Left lobe of liver (tissue), 2 donors: ENCODE measurements at places on chromosomes 4 and X. TPM values are rescaled to one million over a fixed set of nuclear protein-coding genes. Genes with fewer than 3 reads are reported as not detected.

DNA sequence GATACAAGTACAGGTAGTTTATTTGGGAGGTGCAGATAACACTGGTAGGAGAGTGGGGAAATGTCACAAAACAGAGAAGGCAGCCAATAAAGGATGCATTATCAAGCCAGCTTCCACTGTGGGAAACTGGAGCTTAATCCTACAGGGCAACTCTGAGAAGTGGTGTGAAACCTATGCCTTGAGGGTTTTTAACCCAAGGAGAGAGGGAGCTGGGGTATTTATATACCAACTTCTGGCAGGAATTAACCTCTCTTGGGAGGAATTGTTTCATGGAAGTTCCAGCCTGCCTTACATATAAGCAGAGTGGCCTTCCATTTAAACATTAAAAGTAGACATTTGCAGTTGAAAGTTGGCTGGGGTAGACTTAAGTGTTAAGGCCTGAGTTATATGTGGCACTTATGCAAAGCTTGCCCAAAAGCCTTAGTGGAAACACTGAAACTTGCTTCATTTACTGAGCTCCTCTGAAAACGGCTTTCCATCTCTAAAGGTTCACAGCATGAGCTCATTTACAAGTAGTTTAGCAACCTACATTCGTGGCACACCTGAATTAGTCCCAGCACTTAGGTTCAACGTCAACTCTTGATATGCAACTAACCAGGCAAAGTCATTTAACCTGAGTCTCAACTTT, 19.2 kb downstream of the MAGEB17 start:
- no peak for DNase-seq

GRCh38 chr4:161249779-161250440, 913.9 kb downstream of the FSTL5 start:
- DNase-seq, result no peak

LRIT3 gene
- total RNA-seq, result 0.08 TPM

GRCh38 chr4:163665521-163666331, 171.2 kb downstream of the TMA16 start:
- DNase-seq, result no peak

GRCh38 chrX:53125506-53125905, 31.6 kb downstream of the KANTR start:
- DNase-seq, result no peak

POU3F4 gene
- not detected for total RNA-seq

OPRPN gene
- total RNA-seq, result 0.40 TPM

- DNase-seq, result no peak
Measured at GRCh38 chrX:79084923-79085322, 59.6 kb upstream of the GPR174 start.
